ENCODE measurements at places on chromosomes 2 and 18.

DNA sequence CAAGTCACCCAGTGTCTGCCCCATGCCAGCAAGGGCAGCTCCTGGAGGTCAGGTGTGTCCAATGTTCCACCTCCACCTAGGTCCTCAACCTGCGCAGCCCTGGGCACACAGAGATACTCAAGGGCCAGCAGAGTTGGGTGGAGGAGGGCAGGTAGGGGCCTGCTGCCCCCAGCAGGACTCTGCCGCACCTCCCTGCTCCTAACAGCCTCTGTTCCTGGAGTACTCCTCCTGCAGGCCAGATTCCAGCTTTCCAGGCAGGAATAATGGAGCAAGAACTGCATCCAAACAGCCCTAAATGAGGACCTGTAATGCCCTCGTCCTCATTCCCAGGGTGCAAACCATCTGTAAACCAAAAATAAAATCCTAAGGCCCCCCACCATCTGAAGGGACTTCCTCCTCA is 44.4 kb upstream of the ACAA2 start:
- no peak for DNase-seq

DNA sequence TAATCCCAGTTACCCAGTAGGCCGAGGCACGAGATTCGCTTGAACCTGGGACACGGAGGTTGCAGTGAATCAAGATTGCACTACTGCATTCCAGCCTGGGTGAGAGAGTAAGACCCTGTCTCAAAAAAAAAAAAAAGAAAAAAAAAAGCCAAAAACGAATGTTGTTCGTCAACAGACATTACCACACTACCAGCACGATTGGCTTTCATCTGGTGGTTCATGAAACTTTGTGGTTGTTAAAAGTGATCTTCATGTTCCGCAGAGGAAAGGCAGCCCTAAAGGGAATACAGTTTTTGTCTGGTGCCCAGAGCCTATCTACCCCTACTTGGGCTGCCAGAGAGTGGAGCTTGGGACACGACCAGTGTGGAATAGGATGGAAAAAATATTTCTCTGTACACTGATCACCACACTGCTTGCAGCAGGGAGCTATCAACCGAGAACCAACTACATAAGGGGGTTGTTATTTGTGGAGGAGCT is 13.6 kb upstream of the CXCR4 start:
- DNase-seq, result no peak

DNA sequence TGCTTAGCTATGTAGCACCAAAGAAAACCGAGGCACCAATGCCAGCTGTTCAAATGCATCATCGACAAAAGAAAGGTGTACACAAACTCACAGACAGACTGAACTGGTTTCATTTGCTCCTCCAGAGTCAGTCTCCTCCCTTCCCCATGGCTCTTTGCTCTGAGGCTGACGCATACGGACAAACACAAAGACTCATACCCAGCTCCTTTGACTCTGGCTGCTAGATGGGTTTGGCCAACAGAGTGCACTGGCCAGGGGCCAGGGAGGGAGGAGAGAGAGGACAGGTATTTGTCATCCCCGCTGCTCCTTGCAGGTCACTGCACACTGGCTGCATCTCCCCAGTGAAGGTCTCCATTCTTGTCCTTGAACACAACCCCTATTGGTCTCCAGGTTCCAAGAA is 40.7 kb downstream of the DNER start:
- no peak for DNase-seq

- no peak for DNase-seq
Measured at GRCh38 chr2:45236268-45236667, 227.0 kb upstream of the SIX2 start.

GRCh38 chr2:190929919-190930318 is 49.3 kb downstream of the GLS start:
- no peak for DNase-seq

DNA sequence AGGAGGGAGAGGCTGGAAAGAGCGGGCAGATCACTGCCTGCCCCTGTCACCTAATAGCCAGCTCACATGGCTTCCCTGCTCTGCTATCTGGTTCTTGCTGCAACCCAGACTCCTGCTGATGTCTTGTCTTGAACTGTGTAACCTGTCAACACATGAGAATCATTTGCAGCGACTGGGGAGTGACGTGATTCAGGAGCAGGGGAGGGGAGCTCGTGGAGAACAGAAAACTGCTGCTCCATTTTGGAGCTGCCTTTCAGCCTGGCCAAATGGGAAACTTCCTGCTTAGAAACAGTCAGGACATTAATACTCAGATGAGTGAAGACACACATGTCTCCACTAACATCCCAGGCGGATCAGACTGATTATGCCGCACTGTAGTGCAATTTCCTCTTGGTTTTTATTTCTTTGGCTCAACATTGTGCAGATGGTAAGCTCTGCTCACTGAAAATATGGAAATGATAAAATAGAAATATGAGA is 38.1 kb downstream of the RPL37A start:
- no peak for DNase-seq

GRCh38 chr2:174675615-174676014 is 78.0 kb upstream of the WIPF1 start:
- DNase-seq, result no peak

GRCh38 chr2:126882181-126882580 is 16.5 kb upstream of the TEX51 start:
- DNase-seq, result no peak

- DNase-seq, result peak; percentile 10
Measured at GRCh38 chr2:69559442-69560146, 83.9 kb downstream of the AAK1 start.

- DNase-seq, result no peak
Measured at GRCh38 chr18:75779450-75779849, 351.9 kb upstream of the SMIM21 start.

DNA sequence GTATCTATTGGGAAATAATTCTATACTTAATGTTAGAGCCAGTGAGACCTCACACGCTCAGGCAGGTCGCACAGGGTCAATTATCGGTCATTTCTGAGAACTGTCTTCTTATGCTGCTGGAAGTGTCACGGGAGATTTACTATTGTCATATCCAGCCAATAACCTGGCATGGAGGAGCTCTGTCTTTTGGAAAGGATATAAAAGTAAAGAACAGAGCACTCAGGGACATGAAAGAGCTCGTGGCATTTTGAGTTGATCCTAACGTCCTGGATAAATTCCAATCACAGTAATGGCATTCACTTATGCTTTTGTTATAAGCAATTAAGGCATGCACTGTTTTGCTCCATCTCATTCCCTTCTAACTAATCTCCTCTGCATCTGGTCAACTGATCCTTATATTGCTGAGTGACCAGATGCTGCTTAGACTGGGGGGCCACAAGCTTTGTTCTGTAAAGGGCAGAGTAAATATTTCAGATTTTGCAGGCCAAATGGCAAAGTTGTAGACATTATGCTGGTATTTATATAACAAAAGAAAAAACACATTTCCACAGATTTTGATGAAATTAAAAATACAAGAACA is 453.5 kb upstream of the SMIM21 start:
- no peak for DNase-seq

DNA sequence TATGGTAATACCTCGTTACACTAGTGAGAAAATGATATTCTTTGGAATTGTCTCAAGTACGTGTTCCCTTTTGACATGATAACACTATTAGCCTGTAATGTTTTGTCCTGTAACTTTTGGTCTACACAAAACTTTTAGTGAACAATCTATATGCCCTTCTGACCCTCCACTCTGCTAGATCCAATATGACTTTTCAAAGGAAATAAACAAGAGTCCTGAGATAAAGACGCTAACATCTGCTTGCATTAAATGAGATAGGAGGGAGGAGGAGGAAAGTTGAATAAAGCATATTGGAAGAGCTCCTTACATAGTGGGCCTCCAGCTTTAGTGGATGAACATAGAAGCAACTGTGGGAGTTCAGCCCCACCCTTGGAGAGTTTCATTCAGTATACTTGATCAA is 83.3 kb upstream of the CAVIN2 start:
- DNase-seq, result no peak

DNA sequence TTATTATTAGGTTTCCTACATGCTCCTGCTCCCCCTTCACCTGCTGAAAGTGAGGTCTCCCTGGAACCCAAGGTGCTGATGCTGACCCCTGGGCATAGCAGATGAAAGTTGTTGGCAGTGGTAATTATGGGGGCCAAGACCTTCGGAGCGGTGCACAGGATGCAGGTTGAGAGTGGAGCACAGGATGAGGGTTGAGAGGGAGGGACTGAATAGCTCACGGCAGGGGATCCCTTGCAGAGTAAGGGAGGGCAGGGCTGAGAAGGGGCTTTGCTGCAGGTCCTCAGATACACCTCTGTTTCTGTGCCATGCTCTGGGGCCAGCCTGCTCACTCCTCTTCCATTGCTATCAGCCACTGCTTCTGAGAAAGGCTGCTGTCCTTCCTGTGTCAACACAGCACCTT is 163.3 kb downstream of the FHOD3 start:
- no peak for DNase-seq

DNA sequence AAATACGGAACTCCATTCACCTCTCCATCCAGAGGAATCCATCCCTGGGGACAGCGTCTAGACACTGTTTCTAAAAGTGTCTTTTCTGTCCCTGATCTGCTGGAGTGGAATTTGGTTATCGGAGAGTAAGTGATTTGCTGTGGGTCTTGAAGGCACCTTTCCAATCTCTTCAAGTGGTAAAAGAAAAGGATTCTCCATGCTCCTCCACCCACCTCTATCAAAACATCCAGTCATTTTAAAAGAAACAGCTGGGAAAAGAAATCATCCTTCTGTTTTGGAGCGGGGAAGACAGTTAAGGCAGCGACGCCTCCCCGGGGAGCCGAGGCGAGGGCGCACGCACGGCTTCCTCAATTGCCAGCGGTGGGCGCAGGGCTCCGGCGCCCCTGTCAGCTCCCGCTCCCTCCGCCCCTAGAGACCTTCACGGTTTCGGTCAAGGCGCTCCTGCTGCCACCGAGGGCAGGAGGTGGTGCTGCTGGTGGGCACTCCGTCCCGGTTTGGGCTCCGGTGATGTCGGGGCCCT is 547 bp downstream of the SLC35F5 start:
- DNase-seq, result no peak

Measured in NCI-H1417 treated with DMSO at 0.1 percent for 48 hours (cell line).